ENCODE measurements at places on chromosomes 5 and 9.

GRCh38 chr5:164672205-164672604 is 1166.8 kb downstream of the MAT2B start:
- no peak for DNase-seq

GRCh38 chr9:70668751-70669150 is 254.3 kb upstream of the KLF9 start:
- DNase-seq, result no peak

DNA sequence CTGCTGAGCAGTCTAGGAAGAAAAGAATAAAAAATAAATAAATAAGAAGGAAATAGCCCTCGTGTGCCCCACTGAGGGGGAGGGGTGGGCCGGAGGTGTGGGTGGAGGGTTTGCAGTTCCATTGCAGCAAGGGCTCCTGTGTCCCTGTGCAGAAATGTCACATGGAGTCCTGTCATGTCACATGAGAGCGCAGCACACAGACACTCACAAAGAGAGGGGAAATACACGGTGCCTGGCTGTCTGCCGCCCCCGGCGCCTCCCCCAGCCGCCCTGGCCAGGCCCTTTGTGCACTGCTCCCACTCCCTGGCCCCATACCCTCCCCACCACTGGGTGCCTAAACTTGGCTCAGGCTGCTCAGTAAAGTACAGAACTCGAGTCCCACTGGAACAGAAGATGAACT is 55.6 kb upstream of the SPTLC1 start:
- no peak for DNase-seq

DNA sequence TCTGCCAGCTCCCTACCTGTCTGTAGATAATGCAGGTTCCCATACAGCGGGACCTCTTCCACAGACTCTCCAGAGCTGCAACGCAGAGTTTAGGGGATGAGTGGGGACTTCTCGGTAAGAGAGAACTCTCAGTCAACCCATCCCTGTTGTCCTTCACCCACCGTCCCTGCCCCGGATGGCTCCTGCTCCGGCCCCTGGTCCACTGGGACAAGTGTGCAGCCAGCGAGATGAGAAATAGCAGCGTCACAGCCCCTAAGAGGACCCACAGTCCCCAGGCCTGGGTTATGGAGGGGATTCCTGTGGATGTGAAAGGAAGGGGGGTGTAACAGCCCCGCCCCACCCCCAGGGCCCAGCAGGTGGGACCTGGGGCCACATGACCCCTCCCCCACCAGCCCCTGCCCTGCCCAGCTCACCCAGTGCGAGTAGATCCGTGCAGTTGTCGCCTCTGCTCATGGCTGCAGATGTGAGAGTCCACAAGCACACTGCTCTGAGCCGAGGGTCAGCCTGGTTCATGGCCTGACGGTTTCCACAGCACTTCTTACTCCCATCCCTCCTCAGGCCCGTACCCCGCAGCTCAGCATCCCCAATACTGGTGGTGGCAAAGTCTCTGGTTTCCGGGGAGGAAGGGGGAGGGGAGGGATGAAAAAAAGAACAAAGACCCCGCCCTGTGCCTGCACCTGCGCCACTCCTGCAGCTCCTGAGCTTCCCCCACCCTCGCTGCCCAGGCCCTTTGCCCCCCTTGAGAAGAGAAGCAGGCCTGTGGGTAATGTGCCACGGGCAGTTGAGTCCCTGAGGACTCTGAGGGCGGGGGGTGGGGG is at the start of gene SIT1:
Gene SIT1, minus strand, starts transcription at position 591 of the 818 bp plus-strand sequence. Its CDS starts 78 bp downstream, at position 513.
- DNase-seq, result no peak

DNA sequence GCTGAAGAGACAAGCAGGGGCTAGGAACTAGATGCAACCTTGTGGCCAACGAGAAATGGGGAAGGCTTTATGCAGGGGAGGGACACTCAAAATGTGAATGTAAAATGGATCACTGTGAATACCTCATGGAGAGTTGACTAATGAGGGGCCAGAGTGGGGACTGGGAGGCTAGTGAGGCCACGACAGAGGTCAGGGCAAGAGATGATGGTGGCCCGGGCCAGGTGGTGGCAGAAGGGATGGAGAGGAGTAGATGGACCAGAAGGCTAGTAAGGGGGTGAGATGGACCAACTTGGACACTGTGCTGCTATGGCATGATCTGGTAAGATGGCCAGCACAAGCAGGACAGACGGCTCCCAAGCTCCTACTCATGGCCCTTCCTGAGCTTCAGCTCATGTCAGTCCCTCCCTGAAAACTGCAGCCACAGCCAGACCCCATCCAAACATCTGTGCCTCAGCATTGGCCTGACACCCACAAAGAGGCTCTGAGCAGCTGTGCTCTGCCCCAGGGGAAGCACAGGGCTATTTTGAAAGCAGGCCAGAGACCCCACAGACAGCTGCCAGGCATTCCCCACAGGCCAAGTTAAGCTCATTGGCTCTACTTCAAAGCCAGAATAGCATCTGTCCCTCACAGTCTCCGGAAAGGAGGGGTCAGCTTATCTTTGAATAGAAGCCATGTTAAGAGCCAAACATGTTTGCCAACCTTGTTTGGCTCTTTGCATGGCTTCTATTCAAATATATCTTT is 22.1 kb downstream of the P4HA2 start:
- DNase-seq, result no peak

- no peak for DNase-seq
Measured at GRCh38 chr5:71697967-71698366, 21.1 kb upstream of the CARTPT start.
